ENCODE measurements at places on chromosomes 5 and 9.

GRCh38 chr5:137669811-137670210 is 66.1 kb downstream of the KLHL3 start:
- no peak for DNase-seq

GRCh38 chr5:61612431-61612830 is 280.4 kb downstream of the ZSWIM6 start:
- DNase-seq = no peak

DNA sequence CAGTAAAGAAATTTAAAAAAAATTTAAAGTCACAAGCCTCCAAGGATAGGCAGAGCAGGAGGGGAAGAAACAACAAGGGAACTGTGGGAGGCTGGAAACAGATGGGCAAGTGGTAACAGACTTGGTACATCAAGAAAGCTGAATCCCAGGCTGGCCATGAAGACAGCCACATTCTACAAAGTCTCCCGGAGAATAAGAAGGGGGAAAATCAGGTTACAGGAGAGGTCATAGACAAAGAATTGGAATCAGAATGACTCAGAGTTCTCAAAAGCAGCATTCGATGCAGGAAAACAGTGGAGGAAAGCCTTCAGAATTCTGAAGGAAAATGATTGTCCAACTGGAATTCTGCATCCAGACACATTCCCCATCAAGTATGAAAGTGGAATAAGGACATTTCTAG is 129.7 kb downstream of the ADAMTS2 start:
- DNase-seq = no peak

GRCh38 chr9:118533850-118534249 is 829.6 kb downstream of the TLR4 start:
- no peak for DNase-seq

DNA sequence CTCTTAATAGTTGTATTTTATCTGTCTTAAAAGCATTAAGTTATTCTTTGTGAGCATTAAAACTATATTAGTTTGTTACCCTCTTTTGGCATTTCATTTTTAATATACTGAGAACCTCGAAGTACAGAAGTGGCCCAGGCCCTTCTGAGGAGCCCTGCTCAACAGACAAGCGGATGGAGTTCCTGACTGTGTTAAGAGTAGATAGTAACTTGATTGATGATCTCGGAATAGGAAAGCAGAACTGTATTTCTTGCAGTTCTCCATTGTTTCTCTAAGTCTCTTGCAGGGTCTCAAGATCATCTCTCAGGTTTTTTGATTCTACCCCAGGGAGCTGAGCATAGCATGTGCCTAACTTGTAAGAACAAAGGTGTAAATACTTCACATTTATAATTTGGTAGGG is 139.6 kb downstream of the SMARCA2 start:
- DNase-seq = no peak

- no peak for DNase-seq
Measured at GRCh38 chr5:95883185-95884016, 60.9 kb upstream of the GLRX start.

GRCh38 chr5:98906756-98907355 is 22.0 kb downstream of the CHD1 start:
- DNase-seq = no peak

GRCh38 chr9:105046907-105047741 is 119.2 kb upstream of the ABCA1 start:
- no peak for DNase-seq
